ENCODE measurements at places on chromosomes 6 and 20. TPM values are rescaled to one million over a fixed set of nuclear protein-coding genes. Genes with fewer than 3 reads are reported as not detected.
A peak's percentile ranks its signal among the peaks of the same experiment; 100 is the strongest.

ABHD16A gene
- total RNA-seq: 29.0 TPM

DNA sequence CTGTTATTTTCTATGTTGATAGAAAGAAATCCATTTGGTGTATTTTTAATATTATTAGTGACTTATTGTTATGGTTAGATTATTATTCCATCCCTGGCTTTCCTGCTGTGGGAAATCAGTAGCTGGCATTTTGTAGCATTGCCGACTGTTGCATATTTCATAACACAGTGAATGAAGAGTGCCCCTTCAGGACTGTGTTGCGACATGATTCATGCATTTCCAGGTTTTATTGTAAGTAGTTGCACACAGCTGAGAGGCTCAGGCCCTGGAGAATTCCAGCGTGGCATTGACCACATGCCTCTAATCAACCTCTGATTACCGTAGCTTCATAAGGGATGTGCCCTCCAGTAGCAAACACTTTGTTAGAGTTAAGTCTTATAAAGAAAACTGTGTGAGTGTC is 263.9 kb downstream of the FARS2 start:
- no peak for DNase-seq

- DNase-seq: no peak
Observed at GRCh38 chr6:158698931-158699330, 49.1 kb downstream of the SYTL3 start.

DNA sequence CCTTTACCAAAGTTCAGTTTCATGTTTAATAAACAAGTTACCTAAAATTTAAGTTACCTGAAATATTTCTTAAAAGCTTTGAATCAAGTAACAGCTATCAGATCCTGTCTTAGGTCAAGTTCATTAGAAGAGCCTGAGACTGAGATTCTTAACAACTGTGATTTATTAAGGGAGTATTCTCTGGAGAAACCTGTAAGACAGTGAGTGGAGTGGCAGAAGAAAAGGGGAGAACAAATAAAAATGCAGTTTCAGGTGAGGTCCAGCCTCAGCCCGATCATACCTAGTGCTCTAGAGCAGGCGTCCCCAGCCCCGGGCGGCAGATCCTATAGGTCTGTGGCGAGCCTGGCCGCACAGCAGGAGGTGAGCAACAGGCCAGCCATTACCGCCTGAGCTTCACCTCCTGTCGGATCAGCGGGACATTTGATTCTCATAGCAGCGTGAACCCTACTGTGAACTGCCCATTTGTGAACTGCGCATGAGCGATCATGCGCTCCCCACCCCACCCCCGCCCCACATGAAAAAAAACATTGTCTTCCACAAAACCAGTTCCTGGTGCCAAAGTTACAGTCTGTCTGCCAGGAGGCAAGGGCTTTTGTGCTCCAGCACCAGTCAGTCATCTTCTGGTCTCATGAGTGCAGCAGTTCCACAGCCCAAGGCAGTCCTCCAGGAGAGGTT is 59.2 kb upstream of the ADGRB3 start:
- DNase-seq: peak; percentile 25

- peak; percentile 92 for DNase-seq
Observed at GRCh38 chr20:34709831-34710567, 5.9 kb downstream of the TP53INP2 start.

FAM229B gene
- 69.3 TPM for total RNA-seq

- DNase-seq: no peak
Observed at GRCh38 chr6:143822584-143823024, 20.5 kb upstream of the LTV1 start.

SLC22A16 gene
- not detected for total RNA-seq

TNFRSF21 gene
- 9.3 TPM for total RNA-seq

DNA sequence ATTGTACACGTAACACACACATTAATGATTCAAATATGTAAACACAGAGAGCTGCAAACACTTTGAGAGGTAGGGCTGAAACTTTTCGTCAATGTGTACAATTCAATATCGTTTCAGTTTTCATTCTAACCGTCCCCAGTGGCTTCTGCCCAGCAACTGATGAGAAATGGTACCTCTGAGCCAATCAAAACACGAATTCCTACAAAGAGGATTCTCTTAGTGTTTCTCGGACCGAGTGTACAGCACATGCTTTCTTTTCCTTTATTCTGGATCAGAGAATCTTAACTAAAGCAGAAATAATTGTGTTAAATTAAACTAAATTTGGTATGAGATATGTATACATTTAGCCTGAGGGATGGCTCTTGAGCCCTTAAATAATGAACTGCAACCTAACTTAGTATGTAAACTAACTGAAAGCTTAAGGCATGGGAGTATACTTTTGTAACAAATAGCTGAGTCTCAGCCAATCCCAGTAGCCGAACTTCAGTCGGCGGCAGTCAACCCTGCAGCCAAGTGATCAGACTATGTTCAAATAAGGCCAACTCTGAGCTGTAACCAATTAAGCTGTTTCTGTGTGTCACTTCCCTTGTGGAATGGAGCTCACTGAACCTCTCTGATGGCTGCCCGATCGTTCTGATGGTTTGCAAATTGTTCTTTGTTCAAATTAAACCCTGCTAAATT is 16.1 kb downstream of the BTN2A1 start:
- peak; percentile 73 for DNase-seq

MAN1A1 gene
- total RNA-seq: 18.3 TPM

DNA sequence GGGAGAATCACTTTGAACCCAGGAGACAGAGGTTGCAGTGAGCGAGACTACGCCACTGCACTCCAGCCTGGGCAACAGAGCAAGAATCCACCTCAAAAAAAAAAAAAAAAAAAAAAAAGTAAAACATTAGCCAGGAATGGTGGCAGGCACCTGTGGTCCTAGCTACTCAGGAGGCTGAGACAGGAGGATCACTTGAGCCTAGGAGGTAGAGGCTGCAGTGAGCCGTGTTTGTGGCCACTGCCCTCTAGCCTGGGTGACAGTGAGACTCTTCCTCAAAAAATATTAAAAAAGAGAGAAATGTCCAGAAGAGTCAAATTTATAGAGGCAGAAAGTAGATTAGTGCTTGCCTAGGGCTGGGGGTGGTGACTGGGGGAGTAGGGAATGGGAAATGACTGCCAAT is 6.8 kb upstream of the PIGU start:
- DNase-seq: no peak

DNA sequence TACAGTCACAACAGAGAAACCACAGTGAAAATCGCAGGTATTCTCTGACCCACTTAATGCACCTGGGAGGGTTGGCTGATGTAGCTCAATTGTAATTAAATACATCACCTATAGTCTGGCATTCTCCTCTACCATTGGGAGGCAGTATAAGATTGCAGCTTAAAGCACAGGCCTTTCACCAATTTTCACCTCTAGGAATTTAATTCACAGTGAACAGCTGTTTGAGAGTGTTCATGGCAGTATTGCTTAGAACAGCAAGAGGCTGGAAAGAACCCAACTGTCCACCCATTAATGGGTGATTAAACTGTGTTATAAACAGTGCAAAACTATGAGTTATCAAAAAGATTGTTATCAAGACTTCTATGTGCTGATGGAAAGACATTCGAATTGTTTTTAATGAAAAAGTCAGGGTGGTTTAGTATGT is 2.0 kb downstream of the EDEM2 start:
- no peak for DNase-seq

- DNase-seq: no peak
Observed at GRCh38 chr20:60352596-60352995, 394.4 kb downstream of the CDH26 start.

- no peak for DNase-seq
Observed at GRCh38 chr6:7406743-7407142, 17.1 kb downstream of the RIOK1 start.

GNRH2 gene
- not detected for total RNA-seq

TMEM74B gene
- 4.1 TPM for total RNA-seq
